ENCODE measurements at places on chromosomes 4 and X.

- no peak for DNase-seq
Measured at GRCh38 chr4:73505567-73505966, 24.0 kb downstream of the AFM start.

- no peak for DNase-seq
Measured at GRCh38 chrX:109952985-109953905, 49.7 kb upstream of the TMEM164 start.

DNA sequence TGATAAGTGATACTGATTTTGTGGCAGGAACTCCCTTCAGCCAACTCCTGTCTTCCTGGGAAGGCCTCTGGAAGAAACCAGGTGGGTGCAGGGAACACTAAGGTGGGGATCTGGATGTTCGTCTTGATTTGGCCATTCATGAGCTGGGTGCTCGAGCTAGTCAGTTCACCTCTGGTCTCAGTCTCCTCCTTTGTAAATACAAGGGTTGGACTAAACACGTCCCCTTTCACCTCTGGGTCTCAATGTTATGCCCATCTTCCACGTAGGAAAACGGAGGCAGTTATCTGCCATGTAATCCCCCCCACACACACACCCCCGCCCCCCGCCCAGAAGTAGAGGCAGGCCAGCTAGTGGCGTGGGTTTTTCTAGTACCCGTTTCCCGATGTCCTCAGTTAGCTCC, 4.1 kb upstream of the RS1 start:
- DNase-seq, result no peak

- DNase-seq, result no peak
Measured at GRCh38 chr4:176883681-176884418, 91.1 kb upstream of the VEGFC start.

- no peak for DNase-seq
Measured at GRCh38 chr4:10655968-10656367, 28.6 kb downstream of the CLNK start.

- no peak for DNase-seq
Measured at GRCh38 chrX:108811891-108812290, 75.5 kb upstream of the IRS4 start.

GRCh38 chr4:86560447-86560846, 33.7 kb upstream of the PTPN13 start:
- DNase-seq, result no peak

DNA sequence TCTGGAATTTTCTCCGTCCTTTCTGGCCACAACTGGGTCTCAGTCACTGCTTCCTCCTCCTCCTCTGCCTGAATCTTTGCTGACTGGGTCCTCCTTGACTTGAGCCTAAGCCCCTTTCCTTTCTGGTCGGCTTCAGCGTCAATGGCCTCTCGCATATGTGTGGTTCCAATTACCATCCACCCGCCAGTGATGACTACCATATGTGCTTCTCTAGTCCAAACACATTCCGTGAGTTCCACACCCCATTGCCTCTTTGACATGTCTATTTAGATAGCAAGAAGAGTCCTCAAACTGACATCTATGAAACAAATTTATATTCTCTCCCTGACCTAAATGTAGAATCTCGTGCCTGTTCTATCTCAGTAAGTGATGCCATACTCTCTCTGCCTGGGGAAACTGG, 19.8 kb downstream of the MXRA5 start:
- DNase-seq, result no peak

- no peak for DNase-seq
Measured at GRCh38 chr4:98055800-98056501, 87.3 kb downstream of the STPG2 start.

GRCh38 chr4:186726426-186727168, 2.9 kb upstream of the FAT1 start:
- no peak for DNase-seq
